ENCODE measurements at places on chromosomes 13 and 19.

- DNase-seq, result no peak
Observed at GRCh38 chr19:55546822-55547614, 1.7 kb upstream of the SBK3 start.

DNA sequence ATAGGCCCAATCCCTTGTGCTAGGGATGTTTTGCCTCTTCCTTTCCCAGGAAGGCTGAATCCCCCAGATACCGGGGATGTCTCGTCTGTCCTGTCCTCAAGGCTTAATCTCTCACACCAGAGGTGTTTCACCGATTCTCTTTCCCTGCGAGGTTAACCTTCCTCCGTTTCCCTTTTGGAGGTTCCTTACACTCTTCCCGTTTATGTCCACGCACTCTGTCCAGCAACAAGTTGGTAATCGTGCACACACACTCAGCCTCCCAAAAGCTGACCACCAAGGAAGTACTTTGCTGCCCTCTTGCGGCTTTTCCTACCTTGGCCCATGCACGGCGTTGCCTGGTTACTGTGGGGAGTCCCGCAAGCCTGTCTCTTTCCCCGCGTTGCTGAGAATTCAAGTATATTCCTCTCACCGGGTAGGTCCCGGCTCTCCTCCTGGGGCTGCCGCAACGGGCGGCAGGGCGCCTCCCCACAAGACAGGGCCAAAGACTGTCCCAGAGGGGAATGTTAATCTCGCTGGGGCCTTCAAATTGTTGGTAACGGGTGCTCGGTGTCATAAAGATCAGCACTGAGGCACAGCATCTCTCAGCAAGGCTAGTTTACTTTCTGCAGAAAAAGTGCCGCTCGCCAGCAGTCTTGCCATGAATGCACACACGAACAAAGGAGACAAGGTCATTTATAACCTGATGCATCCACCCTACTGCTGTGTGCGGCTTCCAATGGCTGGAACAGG is 36.7 kb upstream of the CD177 start:
- no peak for DNase-seq

DNA sequence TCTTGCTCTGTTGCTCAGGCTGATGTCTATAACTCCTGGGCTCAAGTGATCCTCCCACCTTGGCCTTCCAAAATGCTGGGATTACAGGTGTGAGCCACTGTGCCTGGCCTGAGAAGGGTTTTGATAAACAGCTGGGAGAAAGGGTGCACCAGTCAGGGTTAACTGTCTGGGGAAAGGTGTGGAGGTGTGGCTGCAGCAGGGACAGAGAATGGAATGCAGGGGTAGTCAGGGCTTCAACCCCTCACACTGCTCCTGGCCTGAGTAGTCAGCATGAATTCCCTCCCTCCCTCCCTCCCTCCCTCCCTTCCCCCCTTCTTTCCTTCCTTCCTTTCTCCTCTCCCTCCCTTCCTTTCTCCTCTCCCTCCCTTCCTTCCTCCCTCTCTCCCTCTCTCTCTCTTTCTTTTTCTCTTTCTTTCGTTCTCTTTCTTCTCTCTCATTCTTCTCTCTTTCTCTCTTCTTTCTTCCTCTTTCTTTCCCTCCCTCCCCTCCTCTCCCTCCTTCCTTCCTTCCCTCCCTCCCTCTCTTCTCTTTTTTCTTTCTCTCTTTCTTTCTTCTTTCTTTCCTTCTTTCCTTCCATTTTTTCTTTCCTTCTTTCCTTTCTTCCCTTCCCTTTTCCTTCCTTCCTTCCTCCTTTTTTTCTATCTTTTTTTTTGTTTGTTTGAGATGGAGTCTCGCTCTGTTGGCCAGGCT is 16.0 kb downstream of the MYO1F start:
- no peak for DNase-seq

GRCh38 chr13:104553186-104553585 is 1487.0 kb upstream of the SLC10A2 start:
- DNase-seq, result no peak

DNA sequence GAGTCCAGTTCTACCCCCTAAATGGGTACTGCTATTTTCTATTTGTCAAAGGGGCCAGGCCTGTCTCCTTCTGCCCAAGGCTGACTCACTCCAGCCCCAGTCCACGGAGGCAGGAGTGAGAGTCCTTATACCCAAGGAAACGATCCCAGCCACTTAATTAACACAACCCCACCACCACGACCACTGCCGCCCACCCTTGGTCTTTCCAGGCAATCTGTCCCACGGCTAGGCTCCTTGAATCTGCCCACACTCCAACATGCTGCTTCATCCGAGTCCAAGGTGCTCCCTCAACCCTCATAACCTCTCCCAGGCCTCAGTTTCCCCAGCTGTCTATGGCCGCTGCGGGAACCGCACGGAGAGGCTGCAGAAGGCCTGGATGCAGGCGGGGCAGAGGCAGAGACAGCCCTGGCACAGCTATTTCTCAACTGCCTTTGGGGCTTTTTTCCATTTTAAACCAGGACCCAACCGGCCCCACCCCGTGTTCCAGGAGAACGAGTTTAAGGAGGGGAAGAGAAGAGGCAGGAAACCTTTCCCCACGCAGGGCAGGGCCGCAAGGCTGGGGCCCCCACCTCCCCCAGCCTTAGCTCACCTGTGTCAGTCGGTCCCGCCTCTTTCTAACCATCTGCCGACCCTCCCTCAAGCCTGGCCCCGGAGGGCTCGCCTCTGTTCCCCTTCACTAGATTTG is 746 bp downstream of the RAB3D start:
- no peak for DNase-seq

DNA sequence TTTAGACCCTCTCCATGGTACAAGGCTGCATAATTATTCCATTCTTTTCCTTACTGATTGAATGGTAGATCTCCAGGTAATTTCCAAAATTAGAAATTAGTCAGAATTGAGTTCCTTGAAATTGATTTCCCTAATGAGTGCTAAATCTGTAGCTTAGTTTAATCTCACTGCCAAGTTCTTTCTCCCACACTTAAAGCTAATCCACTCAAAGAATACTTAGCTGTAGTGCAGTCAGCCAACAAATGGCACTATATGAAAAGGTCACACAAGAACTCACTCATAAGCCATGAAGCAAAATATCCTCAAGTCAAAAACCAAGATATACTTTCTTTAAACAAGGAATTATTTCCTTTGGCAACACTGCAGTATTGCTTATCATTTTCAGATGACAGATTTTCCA is 62.0 kb downstream of the XPO4 start:
- DNase-seq, result no peak

DNA sequence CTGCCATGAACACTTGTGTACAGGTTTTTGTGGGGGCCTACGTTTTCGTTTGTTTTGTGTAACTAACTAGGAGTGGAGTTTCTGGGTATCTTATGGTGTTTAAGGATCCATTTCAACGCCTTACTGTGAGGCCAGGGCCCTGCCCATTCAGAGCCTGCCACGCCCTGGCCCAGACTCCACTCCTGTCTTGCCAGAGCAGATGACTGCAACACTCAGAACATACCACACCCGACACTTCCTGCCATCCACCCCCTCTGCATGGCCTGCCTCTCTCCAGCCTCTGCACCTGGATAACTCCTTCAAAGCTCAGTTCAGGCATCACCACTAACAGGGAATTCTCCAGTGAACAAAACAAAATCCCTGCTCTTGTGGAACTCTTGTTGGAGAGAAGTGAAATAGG is 43.2 kb downstream of the RGCC start:
- DNase-seq, result no peak

- DNase-seq, result peak; percentile 55
Observed at GRCh38 chr19:36604656-36605100, 435 bp upstream of the ZNF382 start.

GRCh38 chr13:113740661-113741060 is 18.4 kb upstream of the TMEM255B start:
- DNase-seq, result no peak

DNA sequence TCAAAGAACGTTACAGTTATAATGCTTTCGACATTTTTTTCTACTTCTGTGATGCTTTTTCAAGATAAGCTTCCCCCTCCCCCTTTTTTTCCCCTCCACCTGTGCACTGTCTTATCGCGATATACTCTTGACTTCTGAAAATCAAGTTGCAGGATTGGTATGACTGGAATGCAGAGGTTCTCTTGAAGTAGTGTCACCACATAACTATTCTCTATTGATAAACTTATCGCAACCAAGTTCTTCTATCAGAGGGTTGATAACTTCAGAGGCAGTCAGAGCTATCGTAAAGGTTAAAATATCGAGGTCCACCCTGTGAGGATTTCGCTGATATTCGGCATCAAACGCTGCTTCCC is 820 bp downstream of the EID2 start:
- no peak for DNase-seq

DNA sequence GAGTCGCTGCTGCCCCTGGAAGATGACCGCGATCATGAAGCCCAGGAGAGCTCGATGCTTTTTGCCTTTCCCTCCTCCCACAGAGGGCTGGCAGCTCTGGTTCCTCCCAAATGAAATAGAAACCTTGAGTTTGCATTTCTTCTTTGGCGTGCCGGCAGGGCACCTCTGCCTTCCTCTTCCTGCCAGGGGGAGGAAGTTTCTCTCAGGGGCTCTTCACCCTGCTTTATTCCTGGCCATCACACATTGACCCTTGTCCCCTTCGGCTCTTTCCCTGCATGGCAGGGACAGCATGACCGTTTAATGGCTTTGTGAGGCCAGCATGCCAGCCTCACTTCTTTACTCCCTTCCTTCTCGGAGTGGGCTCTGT is 47.9 kb downstream of the ACTN4 start:
- DNase-seq, result no peak

DNA sequence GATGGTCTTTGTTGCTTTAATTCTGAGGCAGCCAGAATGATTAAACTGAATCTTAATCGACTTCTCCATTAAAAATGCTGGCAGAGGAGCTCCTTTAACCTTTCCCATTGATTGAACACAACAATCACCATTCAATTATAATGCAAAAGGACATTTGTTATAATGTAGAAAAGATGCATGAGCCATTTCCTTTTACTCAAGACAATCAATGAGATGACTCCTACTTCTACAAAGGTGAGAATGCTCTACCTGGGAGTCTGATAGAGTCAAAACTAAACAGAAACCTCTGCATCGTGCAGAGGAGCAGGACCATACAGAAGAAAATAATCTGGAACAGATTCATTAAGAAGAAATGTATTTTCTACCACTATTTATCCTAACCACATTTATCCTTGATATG is 253.6 kb upstream of the DACH1 start:
- no peak for DNase-seq

- DNase-seq, result no peak
Observed at GRCh38 chr19:39133431-39134270, 8.1 kb downstream of the PAK4 start.

DNA sequence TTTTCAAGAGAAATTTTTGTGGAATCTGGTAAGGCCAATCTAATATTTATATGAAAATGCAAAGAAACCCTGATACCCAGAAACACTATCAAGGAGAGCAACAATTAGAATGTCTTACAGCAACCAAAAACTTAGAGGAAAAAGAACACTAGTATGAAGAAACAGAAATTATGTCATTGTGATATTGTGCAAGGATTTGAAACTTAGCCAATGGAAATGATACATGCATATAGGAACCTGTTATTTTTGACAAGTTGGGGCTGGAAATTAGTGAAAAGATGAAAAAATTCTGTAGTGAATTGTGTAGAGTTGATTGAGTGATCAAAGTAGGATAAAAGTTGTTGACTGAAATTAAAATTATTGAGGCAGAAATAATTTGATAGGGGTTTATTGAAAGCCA is 792.6 kb upstream of the SLITRK6 start:
- no peak for DNase-seq

DNA sequence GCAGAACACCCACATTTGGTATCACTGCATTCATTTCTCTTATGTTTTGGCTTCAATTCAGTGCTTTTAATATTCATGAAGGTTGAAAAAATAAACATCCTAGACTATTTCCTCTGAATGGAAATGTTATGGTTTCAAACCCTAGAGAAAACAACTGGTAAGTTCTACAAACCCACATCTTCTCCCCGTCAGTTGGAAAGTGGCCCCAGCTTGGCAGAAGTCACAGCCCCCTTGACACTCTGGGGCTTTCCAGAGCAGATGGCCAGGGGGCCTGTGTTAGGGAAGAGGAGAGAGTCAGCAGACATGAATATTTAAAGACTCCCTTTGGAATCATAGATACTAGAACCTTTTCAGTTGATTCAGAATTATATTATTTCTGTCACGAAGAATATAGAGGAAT is 123.9 kb downstream of the SHISA2 start:
- no peak for DNase-seq

GRCh38 chr13:60484865-60485264 is 87.8 kb downstream of the TDRD3 start:
- DNase-seq, result no peak

- DNase-seq, result peak; percentile 70
Observed at GRCh38 chr19:28737021-28737895, 475.7 kb downstream of the UQCRFS1 start.

DNA sequence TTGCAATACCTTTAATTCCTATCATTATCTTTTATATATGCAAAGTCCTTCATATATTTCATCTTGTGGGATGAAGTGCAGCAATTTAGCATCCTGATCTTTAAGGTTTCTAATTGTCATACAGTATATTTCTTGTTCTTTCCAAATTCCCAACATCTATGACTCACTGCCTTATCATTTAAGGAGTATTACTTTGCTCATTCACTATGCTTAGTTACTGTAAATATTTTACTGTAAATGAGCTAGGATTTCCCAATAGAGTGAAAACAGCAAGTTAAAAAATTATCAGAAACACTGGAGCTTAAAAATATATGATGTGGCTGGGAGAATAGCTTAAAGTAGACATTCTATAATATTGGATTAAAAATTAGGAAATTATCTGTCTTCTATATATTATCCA is 69.9 kb downstream of the SLITRK6 start:
- DNase-seq, result no peak

- no peak for DNase-seq
Observed at GRCh38 chr19:4571305-4571917, 11.9 kb upstream of the SEMA6B start.

GRCh38 chr19:17755977-17756670 is 4.8 kb downstream of the FCHO1 start:
- DNase-seq, result peak; percentile 91

GRCh38 chr13:75492389-75492788 is 10.4 kb upstream of the TBC1D4 start:
- no peak for DNase-seq

- no peak for DNase-seq
Observed at GRCh38 chr13:106090001-106090400, 445.5 kb downstream of the EFNB2 start.

DNA sequence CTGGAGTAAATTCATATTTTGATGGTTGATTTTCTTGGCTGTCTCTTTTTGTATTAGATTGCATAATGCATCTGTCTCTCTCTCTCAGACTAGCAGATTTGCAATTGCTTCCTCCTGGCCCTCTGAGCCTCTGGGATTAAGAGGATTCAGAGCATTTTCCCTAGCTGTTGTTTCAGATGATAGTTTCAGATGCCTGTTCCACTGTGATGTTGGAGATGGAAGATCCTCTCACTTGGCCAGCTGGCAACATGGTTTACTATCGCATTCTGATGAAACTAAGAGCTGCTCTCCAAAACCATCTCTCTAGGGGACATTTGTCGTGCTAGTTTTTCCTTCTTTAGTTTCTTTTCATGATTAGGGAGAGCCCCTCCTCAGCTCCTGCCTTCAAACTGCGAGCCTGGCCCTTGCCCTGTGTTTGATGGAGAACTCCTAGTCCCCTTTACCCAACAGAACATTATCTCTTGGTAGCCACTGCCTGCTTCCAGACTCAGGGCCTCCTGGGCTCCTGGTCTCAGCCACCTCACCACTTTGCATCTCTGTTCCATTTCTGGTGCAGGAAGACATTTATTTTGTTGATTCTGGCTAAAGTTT is 244.6 kb downstream of the B3GLCT start:
- no peak for DNase-seq

- no peak for DNase-seq
Observed at GRCh38 chr19:8306235-8307054, 1.7 kb downstream of the CD320 start.

GRCh38 chr13:42377640-42378382 is 105.9 kb downstream of the AKAP11 start:
- no peak for DNase-seq

- no peak for DNase-seq
Observed at GRCh38 chr13:42612021-42612765, 38.2 kb downstream of the TNFSF11 start.

Measured in midbrain (tissue), 1 donor.